ENCODE measurements at places on chromosomes 3 and 15.

DNA sequence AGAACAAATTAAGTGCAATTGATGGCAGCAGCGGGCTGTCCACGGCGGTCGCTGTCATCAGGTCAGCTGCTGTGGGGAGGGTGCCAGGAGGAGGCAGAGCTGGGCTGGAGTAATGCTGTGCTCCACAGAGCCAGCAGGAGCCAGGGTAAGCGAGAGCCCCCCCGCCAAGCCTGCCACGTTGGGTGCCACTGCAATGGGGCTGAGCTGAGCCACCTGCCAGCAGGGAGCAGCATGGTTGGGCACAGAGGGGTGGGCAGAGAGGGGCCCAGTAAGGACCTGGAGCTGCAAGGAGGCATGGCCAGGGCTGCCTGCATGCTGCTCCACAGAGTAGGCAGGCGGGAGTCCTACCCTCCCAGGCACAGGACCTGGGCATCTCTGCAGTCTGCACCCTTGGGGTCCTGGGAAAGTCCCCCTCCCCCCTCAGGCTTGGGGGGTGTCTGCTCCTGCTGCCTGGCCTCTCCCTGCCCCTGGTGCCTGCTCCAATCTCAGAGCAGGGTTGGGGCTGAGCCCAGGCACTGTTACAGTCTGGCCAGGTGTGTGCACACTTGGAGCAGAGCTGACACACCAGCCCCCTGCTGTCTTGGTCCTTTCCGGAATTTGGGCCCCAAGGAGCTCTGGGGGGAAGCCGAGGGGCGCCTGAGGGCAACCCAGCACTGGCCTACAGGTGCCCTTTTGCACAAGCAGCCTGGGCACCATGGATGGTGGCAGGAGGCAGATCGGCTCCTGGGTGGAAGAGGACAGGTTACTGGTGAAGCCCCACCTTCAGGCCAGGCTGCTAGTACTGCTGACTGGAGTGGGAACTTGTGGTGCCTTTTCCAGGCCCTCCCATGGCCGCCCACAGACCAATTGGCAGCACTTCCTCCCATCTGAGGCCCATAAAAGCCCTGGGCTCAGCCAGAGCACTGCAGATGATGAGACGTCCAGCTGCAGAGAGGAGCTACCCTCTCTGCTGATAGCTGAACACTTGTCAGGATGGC, 8.5 kb upstream of the PIAS1 start:
- DNase-seq = no peak

- no peak for DNase-seq
Observed at GRCh38 chr3:197494366-197495058, 61.3 kb downstream of the BDH1 start.

DNA sequence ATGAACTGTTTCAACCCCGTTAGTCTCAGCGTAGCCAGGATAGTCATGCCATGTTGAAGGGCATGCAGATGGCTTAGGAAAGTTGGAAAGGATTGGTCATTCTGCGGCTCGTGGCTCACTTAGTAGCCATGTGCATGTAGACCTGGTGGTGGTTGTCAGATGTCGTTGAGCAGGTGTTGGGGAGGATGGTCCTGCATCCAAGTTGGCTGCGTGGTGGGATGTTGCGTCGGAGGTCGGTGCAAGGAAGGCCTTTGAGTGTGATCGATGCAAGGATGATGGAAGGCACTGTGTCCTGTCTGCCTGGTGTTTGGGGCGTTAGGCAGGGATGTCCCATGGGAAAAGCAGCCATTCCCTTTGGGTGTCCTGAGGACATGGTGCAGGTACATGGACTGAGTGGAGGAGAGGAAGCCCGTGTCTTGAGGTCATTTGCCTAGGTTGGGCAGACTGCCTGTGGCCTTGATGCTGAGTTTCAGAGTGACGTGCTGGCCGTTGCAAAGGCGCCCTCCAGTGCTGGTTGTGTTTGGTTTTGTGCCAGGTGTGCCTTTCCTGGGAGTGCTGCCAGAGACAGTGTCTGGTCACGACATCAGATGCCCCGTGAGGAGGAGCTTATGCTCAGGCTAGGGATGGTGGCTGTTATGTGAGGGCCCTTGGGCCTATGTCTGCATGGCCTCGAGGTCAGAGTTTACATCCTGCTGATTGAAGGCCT, 103.4 kb downstream of the SNRPN start:
- no peak for DNase-seq

GRCh38 chr3:13379201-13379830, 40.8 kb downstream of the NUP210 start:
- DNase-seq = no peak

DNA sequence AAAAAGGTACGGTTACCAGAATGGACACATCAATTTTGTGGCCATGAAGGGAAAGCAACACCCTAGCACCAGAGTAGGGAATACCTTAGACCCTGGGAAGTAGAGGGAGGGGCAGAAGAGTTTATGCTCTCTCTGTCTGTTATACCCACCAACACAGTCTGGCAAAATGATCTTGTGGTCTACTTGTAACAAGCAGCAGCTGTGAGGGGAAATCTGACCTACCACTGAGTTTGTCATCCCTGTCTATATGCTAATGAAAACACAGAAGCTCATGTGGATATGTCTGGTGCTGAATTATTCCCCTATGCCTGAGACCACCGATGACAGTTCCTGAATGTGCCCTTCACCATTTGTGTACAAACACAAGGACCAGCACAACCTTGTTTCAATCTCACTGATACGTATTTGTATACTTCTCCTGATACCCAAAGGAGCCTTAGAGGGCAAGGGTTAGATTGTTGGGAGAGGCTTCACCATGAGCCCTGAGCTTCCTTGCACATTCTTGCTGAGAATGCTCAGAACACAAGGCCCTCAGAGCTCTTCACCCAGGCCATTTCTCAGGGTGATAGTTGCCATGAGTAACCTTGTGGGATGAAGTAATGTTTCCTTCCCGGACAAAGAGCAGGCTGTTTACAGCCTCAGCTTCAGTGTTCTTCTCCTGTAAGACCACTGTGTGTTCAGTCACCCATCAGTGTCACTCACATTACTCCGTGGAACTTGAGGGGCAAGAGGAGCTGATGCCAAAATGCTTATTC, 24.7 kb upstream of the ZNF639 start:
- DNase-seq = no peak

All from iPS DF 19.7 (cell line).